CD4-positive, alpha-beta T cell treated with Interleukin-1 beta for 1 hour (primary cell): ENCODE measurements at places on chromosomes 16 and 17.

DNA sequence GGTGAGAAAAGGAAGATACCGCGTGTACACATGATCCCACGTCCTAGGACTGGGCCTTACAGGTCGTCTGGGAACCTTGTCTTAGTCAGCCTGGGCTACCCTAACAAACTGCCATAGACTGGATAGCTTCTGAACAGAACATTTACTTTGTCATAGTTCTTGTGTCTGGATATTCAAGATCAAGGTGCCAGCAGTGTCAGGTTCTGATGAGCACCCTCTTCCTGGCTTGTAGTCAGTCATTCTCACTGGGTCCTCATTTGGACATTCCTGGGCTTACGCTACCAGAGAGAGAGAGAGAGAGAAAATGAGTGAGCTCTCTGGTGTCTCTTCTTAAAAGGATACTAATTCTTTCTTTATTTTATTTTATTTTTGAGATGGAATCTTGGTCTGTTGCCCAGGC lies 685.8 kb upstream of the RBFOX1 start:
- no peak for DNase-seq

DNA sequence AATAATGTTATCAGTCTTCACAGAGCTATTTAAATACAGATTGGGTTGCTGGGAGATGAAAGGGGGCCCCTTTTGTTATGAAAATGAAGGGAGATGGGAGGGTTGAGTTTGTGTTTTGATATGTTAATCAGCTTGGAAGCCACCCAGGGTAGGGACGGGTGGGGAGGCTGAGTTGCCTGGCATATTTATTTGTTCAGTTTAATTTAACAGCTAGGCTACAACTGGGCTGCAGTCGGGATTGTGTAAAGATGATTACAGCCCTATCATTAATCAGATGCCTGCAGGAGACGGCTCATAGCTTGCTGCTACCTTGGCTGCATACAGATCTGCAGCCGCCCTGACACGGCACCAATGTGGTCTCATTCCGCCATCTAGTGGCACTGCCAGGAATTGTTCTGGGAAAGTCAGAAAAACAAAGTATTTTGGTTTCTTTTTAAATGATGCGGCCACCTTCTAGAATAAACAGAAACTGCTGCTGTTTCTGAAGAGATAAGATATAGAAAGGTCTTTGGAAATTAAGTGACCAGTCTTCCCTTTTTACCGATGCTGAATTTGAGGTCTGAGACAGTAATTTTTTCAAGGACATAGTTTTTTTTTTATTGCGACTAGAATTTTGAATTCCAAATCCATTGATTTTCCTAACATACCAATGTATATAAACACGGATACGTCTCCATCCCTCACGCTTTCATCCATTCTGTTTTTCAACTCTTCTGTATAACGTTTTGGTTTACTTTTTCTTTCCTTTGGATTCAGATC lies 458.0 kb upstream of the ASIC2 start:
- peak; percentile 28 for DNase-seq

GRCh38 chr17:80884811-80885210 lies 106.8 kb upstream of the CHMP6 start:
- no peak for DNase-seq

- no peak for DNase-seq
Observed at GRCh38 chr17:17297217-17297616, 6.0 kb upstream of the NT5M start.

GRCh38 chr17:47413872-47414271 lies 90.1 kb downstream of the EFCAB13 start:
- no peak for DNase-seq

DNA sequence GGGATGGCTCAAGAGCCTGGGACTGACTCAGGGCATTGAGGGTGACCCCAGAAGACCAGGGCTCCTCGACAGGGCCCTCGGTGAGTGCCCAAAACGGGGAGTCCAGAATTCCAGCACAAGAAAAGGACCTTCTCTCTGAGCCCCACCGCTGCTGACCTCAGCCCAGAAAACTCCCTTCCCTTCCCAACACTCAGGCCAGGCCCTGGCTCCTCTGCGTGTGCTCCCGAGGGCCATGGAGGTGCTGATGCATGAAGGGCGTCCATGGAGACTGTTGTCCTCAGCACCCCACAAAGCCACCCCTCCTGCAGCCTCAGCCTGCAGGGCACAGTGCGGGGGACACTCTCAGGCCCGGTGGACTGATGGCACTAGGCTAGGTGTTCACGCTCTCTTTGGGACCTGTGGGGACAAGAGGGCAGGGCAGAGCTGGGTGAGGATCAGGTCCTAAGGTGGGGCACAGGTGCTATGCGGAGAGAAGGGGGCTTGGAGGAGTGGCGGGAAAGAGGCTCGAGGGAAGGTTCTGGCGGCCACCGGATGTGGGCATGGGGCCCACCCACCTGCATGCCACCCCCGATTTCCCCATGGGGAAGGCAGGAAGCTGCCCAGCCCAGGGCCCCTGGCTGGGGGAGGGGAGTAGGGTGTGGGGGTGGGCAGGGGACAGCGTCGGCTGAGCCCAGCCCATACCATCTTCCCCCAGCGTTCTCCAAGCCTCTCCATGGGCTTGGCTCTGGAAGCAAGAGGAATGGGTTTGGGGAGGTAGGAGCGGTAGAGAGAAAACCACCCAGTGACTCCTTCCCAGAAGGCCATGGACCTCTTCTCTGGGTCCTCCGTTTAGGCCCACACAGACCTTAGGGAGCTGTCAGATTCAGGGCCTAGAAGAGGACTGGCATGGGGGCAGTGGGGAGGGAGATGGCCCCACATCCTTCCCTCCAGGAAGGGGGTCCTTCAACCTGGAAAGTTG lies 4.5 kb upstream of the TSPOAP1 start:
- DNase-seq = peak; percentile 50

GRCh38 chr17:50269477-50270434 lies 4.5 kb upstream of the TMEM92 start:
- peak; percentile 47 for DNase-seq

DNA sequence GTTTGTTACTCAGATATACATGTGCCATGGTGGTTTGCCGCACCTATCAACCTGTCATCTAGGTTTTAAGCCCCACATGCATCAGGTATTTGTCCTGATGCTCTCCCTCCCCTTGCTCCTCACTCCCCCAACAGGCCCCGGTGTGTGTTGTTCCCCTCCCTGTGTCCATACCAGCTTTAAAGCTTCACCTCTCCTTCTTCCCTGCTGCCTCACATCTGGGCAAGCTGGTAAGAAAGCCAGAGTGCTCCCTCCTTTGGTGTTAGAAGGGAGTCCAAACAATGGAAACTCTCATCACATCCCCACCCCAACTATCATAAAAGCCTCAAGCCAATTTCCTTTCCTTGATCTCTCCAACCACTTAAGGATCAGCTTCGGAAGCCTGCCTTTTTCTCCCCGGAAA lies 1115.6 kb upstream of the GOT2 start:
- no peak for DNase-seq

GRCh38 chr16:17635183-17635582 lies 164.4 kb upstream of the XYLT1 start:
- no peak for DNase-seq

GRCh38 chr17:58204796-58205195 lies 12.3 kb downstream of the EPX start:
- DNase-seq = no peak

DNA sequence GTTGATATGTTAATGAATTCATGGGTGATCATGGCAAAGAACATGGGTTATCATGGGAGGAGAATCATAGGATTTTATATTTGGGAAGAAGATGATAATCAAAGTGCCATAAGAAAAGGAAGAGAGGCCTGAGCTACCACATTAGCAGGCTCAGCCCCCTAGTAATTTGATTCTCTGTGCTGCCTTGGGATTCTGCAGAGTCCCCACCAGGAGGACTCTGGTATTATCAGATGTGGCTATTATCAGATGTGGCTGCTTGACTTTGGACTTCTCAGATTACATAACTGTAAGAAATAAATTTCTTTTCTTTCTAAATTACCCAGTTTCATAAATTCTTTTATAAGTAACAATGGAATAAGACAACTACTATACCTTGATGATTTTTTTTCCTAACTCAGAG lies 137.6 kb downstream of the ITFG1 start:
- no peak for DNase-seq

GRCh38 chr16:85912211-85912974 lies 13.4 kb downstream of the IRF8 start:
- DNase-seq = no peak

- DNase-seq = no peak
Observed at GRCh38 chr16:23566724-23567123, 9.2 kb downstream of the UBFD1 start.

GRCh38 chr16:56451753-56452689 lies 667 bp downstream of the OGFOD1 start:
- DNase-seq = no peak

DNA sequence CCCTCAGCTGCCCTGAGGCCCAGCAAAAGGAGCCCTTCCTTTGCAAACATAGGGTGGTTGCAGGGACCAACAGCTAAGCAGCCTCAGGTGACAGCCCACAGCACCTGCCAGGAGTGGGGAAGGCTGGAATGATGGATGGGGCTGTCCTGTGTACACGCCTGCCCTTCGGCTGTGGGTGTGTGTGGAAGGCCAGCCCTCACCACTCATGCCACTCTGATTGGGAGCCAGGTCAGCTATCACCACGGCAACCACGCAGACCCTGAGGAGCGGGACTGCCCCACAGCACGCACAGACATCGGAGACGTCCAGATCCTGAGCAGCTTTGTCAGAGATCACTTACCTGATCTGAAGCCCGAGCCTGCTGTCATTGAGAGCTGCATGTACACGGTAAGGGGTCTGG lies 11.9 kb downstream of the PIPOX start:
- no peak for DNase-seq

GRCh38 chr16:89277641-89278341 lies 60.3 kb downstream of the ZNF778 start:
- DNase-seq = no peak

GRCh38 chr17:12050646-12051225 lies 30.1 kb downstream of the MAP2K4 start:
- no peak for DNase-seq

DNA sequence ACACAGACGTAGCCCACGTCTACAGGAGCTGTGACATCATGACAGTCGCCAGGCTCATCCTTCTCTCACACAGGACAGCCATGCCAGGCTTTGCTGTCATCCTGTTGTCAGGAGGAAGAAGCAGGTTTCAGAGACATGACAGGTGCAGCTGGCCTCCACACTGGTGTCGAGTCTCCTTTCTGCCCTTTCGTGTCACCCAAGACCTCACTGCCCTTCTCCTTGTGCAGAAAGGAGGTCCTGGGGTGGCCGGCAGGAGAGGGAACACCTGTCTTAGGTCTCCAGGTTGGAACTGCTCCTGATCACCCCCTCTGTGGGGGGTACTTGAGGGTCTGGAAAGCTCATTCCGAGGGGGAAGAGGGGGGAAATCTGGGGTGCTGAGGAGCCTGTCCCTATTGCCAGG lies 41.6 kb upstream of the IRF8 start:
- DNase-seq = no peak

DNA sequence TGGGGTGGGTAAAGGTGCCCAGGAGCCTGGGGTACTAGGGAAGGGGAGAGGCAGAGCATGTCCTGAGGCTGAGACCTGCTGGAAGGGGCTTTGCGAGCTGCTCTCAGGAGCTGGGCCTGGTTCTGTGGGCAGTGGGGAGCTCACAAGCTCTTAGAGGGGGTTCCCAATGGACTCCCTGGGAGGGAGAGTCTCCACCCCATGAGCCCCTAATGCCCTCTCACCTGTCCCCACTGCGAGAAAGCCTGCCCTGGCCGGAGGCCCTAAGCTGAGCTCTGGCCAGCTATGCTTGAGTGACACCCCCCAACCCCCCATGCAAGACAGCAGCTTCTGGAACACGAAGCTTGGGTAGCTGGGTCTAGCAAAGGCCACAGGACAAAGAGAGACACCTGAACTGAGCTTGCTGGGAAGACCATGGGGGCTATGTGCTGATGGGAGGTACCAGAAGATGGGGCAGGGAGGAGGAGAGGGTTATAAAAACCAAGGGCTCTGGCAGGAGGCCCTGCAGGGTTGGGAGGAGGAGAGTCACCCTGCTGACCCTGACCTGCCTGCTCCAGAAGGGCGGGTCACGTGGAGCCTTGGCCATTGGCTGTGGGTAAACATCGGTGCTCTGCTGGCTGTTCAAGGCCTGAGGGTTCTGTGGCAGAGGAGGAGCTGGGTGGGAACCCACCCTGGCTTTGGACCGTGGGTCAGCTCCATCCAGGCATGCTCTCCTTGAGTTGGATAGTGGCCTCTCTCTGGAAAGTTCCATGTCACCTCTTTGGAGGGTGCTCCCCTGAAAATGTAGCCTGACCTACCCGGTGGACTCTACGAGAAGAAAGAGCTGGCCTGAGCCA lies 106.7 kb downstream of the RAB11FIP4 start:
- DNase-seq = no peak

GRCh38 chr16:73036074-73036826 lies 11.7 kb downstream of the ZFHX3 start:
- no peak for DNase-seq

GRCh38 chr17:29643817-29644160 lies 21.1 kb upstream of the CORO6 start:
- DNase-seq = no peak

DNA sequence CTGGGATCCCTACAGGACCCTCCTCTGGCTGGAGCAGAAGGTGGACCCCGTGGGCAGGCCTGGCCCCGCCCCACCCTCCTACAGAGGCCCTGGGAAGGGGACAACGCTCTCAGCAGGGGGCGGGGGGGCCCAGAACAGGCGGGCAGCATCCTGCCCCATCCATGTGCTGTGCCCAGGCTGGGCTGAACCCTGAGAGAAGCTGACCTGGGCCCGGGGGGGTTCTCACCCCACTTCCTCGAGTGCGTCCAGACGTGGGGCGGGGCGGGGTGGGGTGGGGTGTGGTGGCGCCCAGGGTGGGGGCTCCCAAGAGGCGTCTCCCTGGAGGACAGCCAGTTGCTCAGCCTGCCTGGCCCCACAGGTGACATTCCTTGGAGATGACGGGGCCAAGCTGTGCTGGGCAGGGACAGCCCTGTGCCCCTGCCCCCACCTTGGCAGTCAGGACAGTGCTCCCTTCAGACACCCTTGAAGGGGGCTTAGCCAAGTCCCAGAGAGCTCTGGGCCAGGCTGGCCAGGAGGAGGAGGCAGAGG lies 390 bp upstream of the UNC13D start:
- peak; percentile 40 for DNase-seq
